ENCODE measurements at places on chromosomes 11 and 22.

DNA sequence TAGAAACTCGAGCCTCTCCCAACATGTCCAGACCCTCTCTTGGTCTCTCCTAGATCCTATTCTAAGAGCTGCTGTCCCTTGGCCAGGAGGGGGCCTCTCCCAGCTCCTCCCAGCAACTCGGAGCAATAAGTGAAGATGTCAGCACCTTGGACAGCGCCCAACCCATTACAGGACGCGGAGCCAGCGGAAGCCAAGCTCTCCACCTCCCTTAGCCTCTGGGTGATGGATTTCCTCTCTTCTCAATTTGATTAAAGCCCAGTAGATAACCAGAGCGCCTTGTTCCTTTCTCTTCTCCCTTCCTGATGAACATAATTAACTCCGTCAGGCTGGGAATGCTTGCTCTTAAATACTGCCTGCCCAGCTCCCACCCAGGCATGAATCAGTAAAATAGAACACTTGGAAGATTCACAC is 26.2 kb upstream of the TPBGL start:
- DNase-seq, result peak; percentile 36

DNA sequence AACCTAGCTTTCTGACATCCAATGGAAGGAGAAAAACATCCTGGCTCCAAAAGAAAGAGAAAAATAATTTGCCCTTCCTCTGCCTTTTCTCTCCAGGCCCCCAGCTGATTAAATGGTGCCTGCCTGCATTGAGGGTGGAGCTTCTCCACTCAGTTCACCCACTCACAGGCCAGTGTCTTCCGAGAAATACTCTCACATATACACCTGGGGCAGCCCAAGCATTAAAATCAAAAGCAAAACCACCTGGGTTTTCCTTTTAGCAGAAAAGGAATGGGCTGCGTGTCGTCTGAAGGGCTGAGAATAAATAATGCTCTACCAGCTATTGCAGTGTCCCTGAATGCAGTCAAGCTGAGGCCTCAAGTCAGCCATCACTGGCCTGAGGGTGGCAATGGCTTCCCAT is 1143.8 kb upstream of the TENM4 start:
- no peak for DNase-seq

DNA sequence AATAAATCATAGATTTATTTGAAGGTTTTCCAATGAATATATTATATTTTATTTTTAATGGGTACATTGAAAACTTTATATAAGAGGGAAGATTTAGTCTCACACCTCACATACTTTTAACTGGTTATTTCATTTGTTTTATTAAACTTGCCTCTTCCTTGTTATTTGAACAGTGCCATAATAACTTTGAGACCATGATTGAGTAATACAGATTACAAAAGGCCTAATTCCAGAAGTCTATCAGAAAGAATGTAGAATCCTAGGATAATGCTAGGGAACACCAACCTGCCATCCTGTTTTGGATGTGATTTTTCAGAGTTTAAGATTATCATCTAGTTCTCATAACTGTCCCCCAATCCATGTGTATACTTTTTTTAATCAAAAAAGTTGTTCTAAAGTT is 102.7 kb upstream of the BIRC3 start:
- DNase-seq, result no peak

GRCh38 chr11:121383716-121384115 is 68.4 kb upstream of the SORL1 start:
- DNase-seq, result no peak

GRCh38 chr11:18650859-18651557 is 16.9 kb upstream of the SPTY2D1 start:
- no peak for DNase-seq

- no peak for DNase-seq
Measured at GRCh38 chr11:114379394-114380069, 20.8 kb downstream of the C11orf71 start.

DNA sequence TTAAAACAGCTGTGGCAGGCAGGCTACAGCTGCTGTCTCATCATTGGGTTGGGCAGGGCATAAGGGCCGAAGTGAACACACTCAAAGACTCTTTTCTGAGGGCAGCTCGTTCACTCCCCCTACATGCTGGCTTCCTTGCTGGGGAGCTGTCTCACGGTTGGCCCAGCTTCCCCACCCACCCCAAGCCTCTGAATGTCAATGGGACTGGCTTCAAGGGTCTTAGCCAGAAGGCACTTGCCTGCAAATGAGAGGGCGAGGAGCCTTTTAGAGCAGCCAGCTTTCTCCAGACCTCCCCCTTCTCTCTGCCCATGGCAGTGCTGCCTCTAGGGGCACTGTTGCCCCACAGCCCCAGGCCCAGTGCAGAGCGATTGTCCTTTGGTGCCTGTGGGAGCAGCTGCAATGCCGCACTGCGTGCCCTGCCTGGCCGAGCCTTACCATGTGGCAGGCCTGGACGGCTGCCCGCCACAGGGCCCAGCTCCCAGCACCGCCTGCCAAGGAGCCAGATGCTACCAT is 94.7 kb upstream of the RASSF10 start:
- DNase-seq, result no peak

DNA sequence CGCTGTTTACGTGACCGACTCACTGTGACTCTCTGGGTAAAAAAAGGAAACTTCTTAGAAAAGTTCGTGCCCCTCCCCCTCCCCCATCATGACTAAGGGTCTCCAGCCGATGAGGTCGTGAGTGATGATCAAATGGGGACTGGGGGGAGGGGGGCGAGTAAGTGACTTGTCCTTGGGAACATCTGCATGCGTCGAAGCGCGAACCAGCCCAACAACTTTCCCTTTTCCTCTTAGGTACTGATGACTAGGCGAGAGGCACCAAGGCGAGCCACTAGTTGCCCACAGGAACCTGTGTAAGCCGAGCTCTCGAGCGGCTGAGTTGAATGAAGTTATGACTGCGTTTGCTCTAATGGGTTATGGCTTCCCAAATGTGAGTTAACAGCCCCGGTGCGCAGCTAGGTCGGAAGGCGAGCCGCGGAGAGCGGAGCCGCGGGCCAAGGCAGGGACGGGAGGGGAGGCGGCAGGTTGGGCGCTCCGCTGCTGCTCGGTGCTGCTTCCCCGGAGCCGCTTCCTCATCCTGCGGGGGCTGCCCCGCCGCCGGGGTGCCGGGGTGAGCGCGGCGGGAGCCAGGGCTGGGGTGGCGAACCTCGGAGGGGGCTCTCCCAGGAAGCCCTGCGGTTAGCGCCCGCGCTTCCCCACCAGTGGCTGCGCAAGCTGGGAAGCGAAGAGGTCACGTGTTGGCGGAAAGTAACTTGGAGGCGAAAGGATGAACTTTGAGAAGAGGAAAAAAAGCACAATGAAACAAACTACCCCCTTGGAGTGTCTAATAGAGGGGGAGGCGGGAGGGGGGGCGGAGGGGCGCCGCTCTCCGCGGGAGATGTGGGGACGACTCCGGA is 22.1 kb upstream of the BDNF start:
- no peak for DNase-seq

GRCh38 chr11:35237860-35238715 is 99.1 kb downstream of the CD44 start:
- peak; percentile 19 for DNase-seq

DNA sequence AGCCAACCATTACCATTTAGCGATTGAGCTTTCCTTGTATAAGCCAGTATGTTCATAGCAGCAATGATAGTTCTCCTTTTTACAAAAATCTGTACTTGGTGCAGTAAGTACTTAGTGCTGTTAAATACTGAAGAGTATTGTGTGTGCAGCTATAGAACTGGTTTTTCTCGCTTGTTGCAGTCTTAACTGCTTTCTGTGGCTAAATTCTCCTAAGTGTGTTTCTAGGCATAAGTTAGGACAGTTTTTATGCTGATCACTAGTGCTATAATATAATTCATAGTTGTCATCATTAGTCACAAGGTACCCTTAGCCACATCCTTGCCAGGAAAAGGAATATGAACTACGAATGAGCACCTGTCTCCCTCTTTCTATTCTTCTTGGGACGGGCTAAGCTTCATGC is 107.7 kb downstream of the GRAMD1B start:
- DNase-seq, result no peak

GRCh38 chr11:126436209-126436755 is 80.8 kb downstream of the ST3GAL4 start:
- DNase-seq, result no peak

DNA sequence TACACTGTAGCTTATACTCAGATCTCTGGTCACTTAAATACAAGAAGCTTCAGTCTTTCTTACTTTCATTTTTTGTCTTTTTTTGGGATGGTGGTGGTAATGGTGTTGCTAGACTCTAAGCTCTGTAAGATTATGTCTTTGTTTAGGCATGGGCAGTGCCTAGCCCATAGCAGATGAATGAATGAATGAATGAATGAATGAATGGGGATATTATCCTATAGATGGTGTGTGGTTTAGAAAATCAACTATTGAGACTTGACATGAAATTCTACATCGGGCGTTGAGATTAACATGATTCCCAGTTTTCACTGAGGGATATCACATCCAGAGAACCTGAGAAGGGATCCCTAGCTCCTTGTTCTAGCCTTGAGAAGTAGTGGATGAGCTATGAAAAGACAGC is 9.8 kb upstream of the CKAP5 start:
- DNase-seq, result no peak

All from activated T-helper 9 cell treated with anti-CD3 and anti-CD28 coated beads, Interleukin-2, amount 50 U/mL, for 16 hours (primary cell).